Cortex of kidney (tissue), 1 donor: ENCODE measurements at places on chromosomes 3 and 15.

- DNase-seq, result no peak
Observed at GRCh38 chr3:14849638-14850230, 31.0 kb downstream of the FGD5 start.

DNA sequence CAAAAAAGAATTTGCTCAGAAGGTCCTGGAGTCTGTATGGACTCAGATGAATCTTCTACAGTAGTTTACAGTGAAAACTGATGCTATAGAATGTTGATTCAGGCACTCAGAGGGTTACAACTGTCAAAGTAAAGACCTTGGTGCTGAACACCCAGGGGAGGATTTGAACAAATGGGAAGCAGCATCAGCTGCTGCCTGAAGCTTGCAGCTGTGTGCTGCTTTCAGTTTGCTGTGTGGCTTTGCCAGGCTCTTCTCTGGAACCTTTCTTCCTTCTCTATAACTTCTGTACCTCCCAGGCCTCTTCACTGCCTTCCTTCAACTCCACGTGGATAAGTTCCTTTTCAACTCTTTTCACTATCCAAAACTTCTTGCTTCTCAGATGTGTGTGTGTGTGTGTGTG lies 214.2 kb downstream of the GRM7 start:
- DNase-seq, result no peak

DNA sequence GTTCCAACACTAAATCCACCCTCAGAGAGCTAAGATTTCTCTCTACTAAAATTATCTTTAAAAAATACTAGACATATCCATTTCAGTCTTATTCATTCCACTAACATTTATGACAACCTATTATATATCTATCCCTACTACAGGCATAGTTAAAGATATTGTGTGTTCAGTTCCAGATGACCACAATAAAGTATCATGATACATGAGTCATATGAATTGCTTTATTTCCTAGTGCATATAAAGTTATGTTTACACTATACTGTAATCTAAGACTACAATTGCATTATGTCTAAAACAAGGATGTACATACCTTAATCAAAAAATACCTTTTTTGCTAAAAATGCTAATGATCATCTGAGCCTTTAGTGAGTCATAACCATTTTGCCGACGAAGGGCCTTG lies 19.4 kb downstream of the SHOX2 start:
- no peak for DNase-seq

GRCh38 chr15:41304149-41304770 lies 28.1 kb downstream of the OIP5 start:
- no peak for DNase-seq

GRCh38 chr15:32802286-32802936 lies 84.6 kb downstream of the GREM1 start:
- DNase-seq, result no peak

GRCh38 chr3:57755368-57755675 lies 787 bp upstream of the SLMAP start:
- no peak for DNase-seq

- no peak for DNase-seq
Observed at GRCh38 chr3:78690766-78691165, 1077.0 kb downstream of the ROBO1 start.

- DNase-seq, result no peak
Observed at GRCh38 chr15:70083946-70084345, 13.8 kb downstream of the TLE3 start.

DNA sequence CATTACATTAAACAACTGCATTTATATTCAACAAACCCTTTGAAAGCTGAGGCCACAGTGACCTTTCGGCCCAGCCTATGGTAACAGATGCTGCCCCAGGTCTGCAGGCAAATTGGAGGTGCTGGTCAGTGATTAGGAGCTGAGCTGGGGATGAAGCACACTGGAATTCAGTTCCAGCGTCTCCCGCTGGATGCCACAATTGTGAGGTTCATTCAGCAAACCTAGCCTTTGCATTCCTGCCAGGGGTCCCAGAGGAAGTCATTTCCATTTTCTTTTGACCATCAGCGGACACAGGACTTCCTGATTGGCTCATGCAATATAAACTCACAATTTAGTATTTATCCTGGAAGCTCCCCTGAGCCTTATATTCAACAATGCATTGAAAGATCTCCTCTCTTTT lies 89.5 kb downstream of the IL20RB start:
- no peak for DNase-seq

DNA sequence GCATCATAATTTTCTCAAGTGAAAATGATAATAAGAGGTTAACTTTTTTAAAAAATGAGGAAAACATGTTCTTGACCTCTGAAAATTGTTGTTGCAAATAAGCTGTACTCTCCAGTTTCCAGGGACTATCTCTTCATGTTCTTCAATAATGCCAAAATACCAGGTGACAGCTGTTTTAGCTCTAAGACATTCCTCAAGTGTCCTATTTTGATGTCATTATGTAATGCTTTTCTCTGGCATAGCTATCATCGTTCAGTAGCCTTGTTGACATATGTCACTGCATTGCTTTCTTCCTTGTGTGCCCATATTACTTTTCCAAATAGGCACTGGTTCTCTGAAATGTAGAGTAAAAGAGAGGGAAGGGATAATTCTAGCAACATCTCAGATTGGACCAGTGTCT lies 5.7 kb upstream of the FILIP1L start:
- DNase-seq, result no peak

GRCh38 chr15:99962006-99962561 lies 228.8 kb upstream of the LYSMD4 start:
- DNase-seq, result no peak

- no peak for DNase-seq
Observed at GRCh38 chr3:105826778-105827634, 41.8 kb downstream of the CBLB start.

DNA sequence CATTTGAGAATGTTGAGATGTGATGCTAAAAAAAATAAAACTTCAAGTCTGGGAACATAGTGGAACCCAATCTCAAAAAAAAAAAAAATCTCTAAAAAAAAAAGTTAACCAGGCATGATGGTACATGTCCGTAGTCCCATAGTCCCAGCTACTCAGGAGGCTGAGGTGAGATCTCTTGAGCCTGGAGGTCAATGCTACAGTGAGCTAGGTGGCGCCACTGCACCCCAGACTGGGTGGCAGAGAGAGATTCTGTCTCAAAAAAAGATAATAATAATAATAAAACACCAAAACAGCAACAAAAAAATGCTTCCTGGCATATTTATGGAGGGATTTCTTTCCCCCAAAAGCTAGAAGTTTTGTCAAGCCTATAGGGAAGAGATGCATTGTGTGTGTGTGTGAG lies 361.6 kb downstream of the ROBO1 start:
- DNase-seq, result no peak

DNA sequence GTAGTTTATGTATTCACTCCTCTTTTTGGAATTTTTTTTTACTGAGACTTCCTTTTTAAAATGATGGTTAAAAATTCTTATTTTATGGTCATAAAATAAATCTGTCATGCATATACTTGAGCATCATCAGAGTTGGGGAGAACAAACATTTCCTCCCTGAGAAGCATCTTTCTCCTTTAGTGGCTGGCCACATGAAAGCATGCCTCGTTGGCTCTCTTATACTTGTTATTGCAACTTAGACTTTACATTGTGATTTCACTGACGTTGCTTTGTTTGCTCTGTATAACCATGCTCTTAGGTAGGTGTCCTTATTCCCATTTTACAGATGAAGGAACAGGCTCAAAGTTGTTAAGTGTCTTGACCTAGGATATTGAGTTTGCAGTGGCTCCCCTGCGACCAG lies 18.1 kb downstream of the BBX start:
- DNase-seq, result no peak

- DNase-seq, result no peak
Observed at GRCh38 chr3:79184251-79184650, 583.5 kb downstream of the ROBO1 start.

DNA sequence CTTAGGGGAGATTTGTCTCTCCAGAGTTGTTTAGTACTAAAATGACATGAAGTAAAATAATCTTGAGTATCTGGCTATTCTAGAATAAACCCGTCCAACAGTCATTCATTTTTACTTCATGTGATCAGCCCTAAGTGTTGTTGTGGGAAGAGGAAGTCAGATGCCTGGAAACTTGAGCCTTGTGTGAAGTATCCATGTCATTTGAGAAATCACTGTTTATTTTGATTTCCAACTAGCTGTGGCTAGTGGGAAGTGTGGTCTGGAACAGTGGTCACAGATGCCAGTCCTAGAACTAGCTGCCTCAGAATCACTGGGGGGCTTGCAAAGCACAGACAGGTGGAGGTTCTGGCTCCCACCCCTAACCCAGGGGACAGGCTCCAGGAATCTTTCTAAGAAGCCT lies 77.7 kb upstream of the LIMD1 start:
- DNase-seq, result no peak

- DNase-seq, result no peak
Observed at GRCh38 chr15:57440799-57441198, 64.5 kb downstream of the CGNL1 start.

- peak; percentile 47 for DNase-seq
Observed at GRCh38 chr3:122564155-122564912, at the start of the genes DTX3L and PARP9. TSS of gene DTX3L (plus strand) at chr3:122564338. CDS start at chr3:122564427, 89 bp downstream. TSS of gene PARP9 (minus strand) at chr3:122564300. CDS start at chr3:122559620, 4,680 bp downstream.

DNA sequence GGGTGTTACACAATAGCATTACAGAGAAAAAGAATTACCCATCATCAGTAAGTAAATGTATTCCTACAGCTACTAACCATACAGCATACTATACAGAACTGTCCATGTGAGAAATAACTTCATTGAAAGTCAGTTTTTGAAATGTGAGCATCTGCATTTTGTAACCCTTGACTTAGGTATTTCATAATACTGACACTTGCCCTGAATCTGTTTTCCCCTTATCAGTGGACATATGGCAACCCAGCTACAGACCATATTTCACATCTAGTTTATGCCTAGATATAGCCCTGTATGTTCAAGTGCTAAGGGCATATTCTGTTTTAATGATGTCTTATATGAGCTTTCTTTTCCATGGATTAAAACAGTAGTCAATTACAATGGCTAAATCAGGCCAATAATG lies 297.6 kb downstream of the TBC1D5 start:
- no peak for DNase-seq

GRCh38 chr3:73115806-73116205 lies 54.3 kb downstream of the EBLN2 start:
- DNase-seq, result no peak

GRCh38 chr15:54585063-54585462 lies 606.8 kb downstream of the UNC13C start:
- no peak for DNase-seq
